ENCODE measurements at places on chromosomes 5 and 9. TPM values are rescaled to one million over a fixed set of nuclear protein-coding genes. Genes with fewer than 3 reads are reported as not detected.

Gene TXNDC8
- not detected for total RNA-seq

Gene DOCK8
- total RNA-seq, result 54.5 TPM

Gene PCDHB16
- 0.14 TPM for total RNA-seq

Gene CCDC180
- 1.6 TPM for total RNA-seq

Gene RETREG1
- 37.7 TPM for total RNA-seq

Gene TMEM215
- total RNA-seq, result not detected
